HAP-1 (cell line): ENCODE measurements at places on chromosomes 6 and 20.
A peak's percentile ranks its signal among the peaks of the same experiment; 100 is the strongest.

GRCh38 chr6:167825332-167826229 lies 1.1 kb upstream of the AFDN start:
- DNase-seq = peak; percentile 40

GRCh38 chr6:147106759-147107401 lies 97.3 kb upstream of the STXBP5 start:
- no peak for DNase-seq

GRCh38 chr6:102215425-102215824 lies 821.9 kb downstream of the GRIK2 start:
- DNase-seq = no peak

DNA sequence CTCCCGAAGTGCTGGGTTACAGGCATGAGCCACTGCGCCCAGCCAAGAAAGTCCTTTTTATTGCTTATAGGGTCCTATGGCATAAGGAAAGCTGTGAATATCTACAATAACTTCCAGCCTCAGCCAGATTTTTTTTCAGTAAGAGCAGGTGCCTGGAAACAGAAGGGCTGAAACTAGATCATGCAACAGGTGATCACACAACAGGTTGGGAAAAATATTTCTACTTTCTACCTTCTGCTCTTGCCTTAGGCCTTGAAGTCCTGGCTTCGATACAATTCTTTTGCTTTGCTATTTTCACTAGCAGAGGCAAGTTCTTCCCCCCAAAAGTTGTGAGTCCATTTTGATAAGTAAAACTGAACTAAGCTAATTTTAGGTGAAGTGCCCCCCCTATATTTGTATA lies 9.7 kb upstream of the FBXO30 start:
- no peak for DNase-seq

DNA sequence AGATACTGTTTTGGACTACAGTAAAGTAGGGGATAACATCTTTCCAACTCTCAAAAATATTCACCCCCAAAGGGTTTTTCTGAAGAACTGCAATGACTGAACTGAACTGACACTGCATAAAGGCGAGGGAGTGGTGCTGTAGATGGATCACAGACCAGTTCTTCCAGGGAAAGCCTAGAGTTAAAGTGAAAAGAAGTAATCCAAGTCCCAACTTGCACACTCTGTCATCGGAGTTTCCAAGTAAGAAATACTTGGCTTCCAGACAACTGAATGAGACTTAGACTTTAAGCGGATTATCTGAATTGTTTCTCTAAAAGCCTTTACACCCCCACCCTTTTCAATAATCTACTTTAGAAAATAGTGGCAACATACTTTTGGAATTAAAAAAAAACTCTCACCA lies 134.1 kb upstream of the PREP start:
- peak; percentile 96 for DNase-seq

- no peak for DNase-seq
These were observed 336.6 kb downstream of the QKI start for GRCh38 chr6:163751032-163751525.

- DNase-seq = no peak
These were observed 42.9 kb upstream of the PDE10A start for GRCh38 chr6:165705941-165706340.

- no peak for DNase-seq
These were observed 4.2 kb upstream of the FBXO30 start for GRCh38 chr6:145818796-145819195.

- DNase-seq = no peak
These were observed 348.3 kb upstream of the RSPO3 start for GRCh38 chr6:126770176-126770575.

- no peak for DNase-seq
These were observed 513.2 kb upstream of the MARCKS start for GRCh38 chr6:113343940-113344339.

DNA sequence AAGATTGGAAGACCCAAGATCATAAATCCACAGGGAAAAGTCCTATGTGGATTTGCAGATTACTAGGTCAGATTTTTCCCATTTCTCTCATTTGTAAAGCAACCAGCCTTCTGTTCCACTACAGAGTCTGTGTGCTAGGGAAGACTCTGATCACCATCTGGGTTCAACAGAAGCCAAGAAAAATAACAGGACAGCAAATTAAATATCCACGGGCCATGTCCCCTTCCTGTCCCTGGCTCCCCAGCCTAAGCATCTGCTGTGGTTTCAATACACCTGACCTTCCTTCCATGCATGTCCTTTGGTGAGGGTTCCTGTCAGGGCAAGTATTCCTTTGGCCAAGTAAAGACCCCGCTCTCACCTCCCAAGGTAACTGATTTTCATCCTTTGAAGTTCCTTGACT lies 558.8 kb downstream of the KIF16B start:
- no peak for DNase-seq
